NCI-H524 treated with DMSO at 0.1 percent for 48 hours (cell line): ENCODE measurements at places on chromosomes 6 and 20.
A peak's percentile ranks its signal among the peaks of the same experiment; 100 is the strongest.

DNA sequence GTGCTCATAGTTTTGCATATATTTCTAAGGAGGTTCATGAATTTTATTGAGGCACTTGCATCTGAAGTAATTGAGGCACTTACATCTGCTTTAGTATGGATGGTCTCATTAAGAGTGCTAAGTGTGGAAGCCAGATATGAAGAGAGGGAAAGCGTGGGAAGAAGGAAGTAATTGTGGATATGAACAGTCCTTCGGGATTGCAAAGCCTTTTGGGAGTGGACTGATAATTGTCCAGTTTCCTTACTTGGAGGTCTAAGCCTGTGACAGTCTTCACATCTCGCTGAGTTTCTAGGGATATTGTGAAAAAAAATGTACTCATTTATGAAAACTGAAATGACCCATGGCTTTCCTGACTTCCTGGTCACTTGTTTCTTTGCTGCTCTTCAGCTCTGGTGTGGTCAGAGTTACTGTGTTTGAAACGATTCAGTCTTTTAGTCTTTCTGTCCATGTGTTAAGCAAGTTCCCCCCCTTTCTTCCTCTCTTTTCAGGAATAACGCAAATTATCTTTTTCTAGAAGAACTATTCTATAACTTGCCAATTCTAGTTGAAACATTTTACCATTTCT lies 137.3 kb downstream of the ZFAND3 start:
- no peak for DNase-seq

DNA sequence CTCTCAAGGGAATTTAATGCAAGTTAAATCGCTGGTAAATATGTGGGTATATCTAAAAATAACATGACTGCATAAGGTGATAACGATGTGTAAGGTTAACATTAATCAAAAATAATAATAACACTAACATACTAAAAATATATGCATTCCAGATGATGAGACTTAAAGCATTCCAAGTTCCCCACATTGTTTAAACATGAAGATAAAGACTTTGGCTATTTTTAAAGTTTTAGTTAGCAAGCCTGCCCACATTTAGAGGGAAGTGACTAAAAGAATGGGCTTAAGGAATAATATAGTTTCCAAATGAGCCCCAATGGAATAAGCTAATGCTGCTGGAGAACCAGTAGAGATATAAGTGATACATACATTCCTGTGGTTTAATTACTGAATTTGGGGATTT lies 941.3 kb downstream of the TBC1D32 start:
- DNase-seq: no peak

DNA sequence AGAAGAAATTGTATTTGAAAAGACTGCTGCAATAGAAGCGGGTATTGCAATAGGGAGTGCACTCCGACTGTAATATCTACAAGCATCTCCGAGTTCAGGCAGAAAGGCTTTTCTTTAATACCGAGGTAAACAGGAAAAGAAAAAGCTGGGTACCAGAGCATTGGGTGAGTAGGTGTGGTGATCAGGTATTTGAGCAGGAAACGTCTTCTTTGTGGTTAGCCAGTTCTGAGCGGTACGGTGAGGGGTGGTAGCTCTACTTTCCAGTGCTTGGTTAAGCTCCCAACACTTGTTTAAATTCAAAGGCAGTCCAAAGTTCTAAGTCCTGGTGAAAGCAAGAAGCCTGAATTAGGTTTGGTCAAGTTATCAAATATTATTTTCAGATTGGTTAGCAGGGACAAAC lies 404.1 kb downstream of the LMBRD1 start:
- DNase-seq: no peak

DNA sequence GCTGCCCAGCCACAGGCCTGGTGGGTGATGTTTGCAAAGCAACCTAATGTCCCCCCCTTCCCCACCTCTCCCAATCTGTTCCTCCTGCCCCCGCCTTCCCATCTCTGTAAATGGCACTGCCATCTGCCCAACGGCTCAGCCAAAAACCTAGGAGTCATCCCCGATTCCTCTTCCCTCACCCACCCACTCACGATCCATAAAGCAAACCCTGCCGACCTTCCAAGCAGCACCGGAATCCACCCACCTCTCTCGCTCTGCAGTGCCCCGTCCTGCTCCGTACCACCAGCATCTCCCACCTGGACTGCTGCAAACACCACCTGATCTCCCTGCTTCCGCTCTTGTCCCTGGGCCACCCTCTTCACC lies 37.6 kb downstream of the SULF2 start:
- DNase-seq: peak; percentile 22

GRCh38 chr20:59050437-59050836 lies 7.9 kb upstream of the PRELID3B start:
- DNase-seq: no peak

- DNase-seq: no peak
Measured at GRCh38 chr6:28485482-28485881, 30.1 kb downstream of the GPX6 start.

DNA sequence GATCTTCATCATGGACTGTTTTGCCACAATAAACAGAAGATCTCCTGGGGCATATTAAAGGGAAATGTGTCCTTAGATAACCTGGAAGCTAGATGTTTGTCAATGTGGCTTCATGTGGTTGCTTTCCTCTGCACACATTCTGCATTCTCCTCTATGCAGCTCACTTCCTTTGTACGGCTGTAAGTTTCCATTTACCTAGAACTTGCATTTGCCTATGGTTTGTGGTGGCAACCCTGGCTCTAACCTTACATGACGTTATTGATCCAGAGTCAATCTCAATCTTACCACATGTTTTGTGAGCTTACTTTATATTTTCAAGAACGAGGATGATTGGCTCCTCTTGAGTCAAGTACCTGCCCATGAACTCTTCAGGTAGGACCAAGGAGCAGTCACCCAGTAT lies 863.1 kb downstream of the MAFB start:
- DNase-seq: no peak

DNA sequence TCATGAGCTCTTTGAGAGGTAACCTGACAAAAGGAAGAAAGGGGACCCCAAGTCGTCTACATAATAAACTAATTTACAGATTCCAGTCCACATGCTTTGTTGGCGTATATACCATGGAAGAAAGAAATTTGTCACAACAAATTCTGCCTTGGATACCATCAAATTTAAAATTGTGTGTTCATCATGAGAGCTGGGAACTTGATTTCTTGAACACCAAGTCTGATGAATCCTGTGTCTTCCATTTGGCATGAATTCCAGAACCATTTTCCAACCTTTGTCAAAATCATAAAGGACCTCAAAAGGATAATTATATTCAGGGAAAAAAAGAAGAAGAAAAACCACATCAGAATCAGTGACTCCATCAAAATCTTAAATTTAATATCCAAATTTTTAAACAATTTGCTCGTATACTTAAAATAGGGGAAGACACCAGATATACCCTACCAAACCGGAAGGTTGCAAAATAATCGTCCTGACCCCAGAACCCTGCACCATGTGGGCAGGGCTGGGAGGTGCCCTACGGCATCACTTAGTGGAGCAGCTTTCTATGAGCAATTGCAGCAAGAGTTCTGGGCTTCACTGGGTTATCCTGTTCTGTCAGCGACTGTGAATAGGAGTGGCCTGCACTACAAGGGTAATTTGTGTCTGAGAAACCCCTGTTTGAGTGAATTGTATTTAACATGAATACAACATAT lies 74.1 kb upstream of the INSM1 start:
- DNase-seq: no peak

DNA sequence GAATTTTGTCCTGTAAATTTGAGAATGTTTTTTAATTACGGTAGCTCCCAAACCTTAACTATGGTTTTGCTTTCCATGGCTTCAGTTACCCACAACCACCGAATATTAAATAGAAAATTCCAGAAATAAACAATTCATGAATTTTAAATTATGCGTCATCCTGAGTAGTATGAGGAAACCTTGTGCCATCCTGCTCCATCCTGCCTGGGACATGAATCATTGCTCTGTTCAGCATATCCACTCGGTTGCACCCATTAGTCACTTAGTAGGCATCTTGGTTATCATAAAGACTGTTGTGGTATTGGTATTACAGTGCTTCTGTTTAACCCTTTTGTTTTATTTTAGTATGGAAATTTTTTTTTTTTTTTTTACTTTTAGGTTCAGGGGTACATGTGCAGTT lies 39.7 kb downstream of the KCNS1 start:
- no peak for DNase-seq

DNA sequence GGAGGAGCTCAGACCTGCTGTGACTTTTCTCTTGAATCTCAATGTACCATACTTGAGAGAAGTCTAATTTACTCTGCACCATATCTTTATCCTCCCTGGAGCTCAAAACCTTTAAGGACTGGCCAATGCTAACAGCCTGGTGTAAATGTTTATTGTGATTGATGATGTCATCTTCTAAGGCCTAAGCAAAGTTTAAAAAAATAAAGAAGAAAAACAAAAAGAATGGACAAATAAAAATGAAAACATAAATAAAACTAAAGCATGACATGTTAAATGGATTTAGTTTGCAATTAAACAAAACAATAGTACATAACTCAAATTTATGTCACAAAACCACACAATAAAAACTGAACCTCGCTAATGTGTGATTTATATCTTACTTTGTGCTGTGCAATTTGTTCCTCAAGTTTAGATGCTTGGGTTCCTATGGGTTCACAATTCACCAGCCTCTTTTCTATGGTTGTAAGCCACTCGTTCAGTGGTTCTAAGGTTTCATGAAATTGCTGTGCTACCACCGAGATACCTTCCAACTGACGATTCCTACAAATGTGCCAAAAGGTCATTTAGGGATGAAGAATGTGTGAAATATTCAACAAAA lies 113.0 kb downstream of the DST start:
- DNase-seq: no peak
